ENCODE measurements at places on chromosomes 1 and 21. TPM values are rescaled to one million over a fixed set of nuclear protein-coding genes. Genes with fewer than 3 reads are reported as not detected.

DNA sequence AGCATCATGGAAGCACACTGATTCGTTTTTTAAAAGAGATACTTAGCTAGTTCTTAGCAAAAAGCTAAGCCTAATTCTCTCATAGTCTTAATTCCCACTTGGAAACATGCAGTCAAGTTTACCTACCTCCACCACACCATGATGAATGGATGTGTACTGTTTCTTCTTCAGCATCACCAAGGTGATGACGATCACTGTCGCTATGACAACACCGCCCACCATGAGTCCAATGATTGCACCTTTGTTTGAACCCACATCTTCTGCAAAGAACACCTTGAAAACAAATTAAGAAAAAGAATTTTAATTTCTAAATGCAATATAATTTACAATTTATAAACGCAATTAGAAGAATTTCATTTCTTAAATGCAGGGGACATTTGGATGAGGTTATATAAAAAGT lies 156.8 kb downstream of the GABPA start:
- no peak overlapping the region for H3K27ac ChIP-seq
- no peaks in the 10 kb centered on the region for H3K36me3 ChIP-seq
- no peak for DNase-seq
- H3K4me3 ChIP-seq, result no peak overlapping the region

Gene FCAMR
- not detected for total RNA-seq

- no peaks in the 10 kb centered on the region for H3K4me1 ChIP-seq
- H3K27ac ChIP-seq, result no peak overlapping the region
- no peaks in the 10 kb centered on the region for H3K36me3 ChIP-seq
- no peak for DNase-seq
- no peaks in the 10 kb centered on the region for H3K27me3 ChIP-seq
Observed at GRCh38 chr1:118219438-118219837, 34.4 kb upstream of the SPAG17 start.

Gene TEX38
- not detected for total RNA-seq

- H3K27ac ChIP-seq, result no peak overlapping the region
- no peak for DNase-seq
- H3K4me3 ChIP-seq, result no peak overlapping the region
- H3K36me3 ChIP-seq, result no peaks in the 10 kb centered on the region
- H3K4me1 ChIP-seq, result no peaks in the 10 kb centered on the region
Observed at GRCh38 chr1:199546323-199546722, 481.2 kb upstream of the NR5A2 start.

- H3K36me3 ChIP-seq, result no peaks in the 10 kb centered on the region
- H3K27ac ChIP-seq, result no peak overlapping the region
- no peak for DNase-seq
- H3K4me3 ChIP-seq, result no peak overlapping the region
- H3K4me1 ChIP-seq, result no peaks in the 10 kb centered on the region
Observed at GRCh38 chr1:88472298-88472697, 211.8 kb upstream of the PKN2 start.

All from CD4-positive, alpha-beta T cell (primary cell).